NCI-H446 treated with DMSO at 0.1 percent for 48 hours (cell line): ENCODE measurements at places on chromosomes 16 and 17.
A peak's percentile ranks its signal among the peaks of the same experiment; 100 is the strongest.

DNA sequence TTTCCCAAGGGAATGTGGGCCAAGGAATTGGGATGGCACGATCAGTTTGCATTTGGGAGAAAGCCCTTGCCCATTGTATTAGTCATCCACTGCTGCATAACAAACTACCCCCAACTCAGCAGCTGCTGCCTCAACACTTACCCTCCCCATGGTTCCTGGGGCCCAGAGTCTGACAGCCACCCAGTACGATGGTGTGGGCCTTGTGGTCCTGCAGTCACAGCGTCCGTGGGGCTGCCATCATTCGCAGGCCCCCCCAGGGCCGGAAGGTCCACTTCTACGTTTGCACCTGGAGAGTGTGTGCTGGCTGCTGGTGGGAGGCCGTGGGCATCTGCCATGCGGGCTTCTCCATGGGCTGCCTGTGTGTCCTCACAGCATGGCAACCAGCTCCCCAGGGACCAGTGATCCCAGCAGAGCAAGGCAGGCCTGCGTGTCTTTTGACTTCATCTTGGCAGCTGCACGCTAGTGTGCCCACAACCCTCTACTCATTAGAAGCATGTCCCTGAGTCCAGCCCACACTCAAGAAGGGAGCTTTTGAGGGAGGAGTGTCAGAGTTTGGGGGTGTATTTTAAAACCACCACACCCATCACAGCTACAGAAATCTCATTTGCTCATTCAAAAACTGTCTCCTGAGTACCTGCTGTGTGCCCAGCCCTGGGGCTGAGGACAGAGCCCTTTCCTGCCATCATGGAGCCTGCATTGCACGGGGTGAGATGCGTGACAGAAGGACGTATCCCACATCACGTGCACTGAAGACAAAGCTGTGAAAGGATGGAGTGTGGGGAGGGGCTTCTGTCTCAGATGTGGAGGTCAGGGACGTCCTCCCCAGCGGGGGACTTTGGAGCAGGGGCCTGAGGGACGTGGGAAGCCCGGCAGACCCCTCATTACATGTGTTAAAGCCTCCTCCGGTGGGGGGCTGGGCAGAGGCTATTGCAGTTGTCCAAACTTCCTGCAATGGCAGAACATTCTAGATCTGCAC, 185.0 kb upstream of the ZNF469 start:
- DNase-seq: no peak

DNA sequence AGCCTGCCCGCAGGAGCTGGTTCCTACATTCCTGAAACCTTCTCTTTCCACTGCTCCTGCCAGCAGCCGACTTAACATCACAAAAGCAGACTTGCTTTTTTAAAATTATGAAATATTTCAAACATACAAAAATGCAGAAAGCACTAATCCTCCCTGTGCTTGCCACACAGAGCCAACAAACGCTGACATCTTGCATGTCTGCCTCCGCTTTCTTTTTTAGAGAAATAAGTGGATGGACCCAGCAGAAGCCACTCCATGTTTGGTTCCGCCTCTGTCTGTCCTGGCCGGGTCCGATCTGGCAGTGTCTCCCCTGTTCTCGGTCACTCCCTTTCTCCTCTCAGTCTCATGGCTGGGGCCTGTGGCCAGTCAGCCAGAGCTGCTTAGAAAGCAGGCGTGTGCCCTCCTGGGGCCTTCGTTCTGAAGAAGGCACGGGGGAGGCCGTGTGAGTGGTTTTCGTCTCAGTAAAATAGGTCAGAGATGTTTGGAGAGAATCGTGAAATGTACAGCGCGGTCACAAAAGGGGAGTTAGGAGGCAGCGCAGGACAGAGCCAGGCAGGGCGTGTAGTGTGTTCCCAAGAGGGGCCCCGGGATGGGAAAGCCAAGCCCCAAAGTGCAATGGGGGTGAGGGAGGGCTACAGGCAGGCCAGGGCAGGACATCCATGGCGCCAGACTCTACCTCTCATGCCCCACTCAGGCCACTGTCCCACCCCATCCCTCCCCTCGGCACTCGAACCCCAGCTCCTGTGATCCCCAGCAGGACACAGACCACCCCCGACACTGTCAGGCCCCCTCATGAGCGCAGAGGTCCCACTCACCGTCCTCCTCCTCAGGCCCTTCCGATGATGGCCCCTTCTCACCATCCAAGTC, 23.2 kb downstream of the MXRA7 start:
- no peak for DNase-seq

- DNase-seq: no peak
These were observed 364.1 kb downstream of the TOX3 start for GRCh38 chr16:52182840-52183239.

GRCh38 chr17:80790021-80790765, 201.4 kb upstream of the CHMP6 start:
- no peak for DNase-seq

- no peak for DNase-seq
These were observed 70.6 kb downstream of the IRF8 start for GRCh38 chr16:85969591-85969990.

- DNase-seq: no peak
These were observed 22.9 kb downstream of the VMP1 start for GRCh38 chr17:59730268-59730834.

DNA sequence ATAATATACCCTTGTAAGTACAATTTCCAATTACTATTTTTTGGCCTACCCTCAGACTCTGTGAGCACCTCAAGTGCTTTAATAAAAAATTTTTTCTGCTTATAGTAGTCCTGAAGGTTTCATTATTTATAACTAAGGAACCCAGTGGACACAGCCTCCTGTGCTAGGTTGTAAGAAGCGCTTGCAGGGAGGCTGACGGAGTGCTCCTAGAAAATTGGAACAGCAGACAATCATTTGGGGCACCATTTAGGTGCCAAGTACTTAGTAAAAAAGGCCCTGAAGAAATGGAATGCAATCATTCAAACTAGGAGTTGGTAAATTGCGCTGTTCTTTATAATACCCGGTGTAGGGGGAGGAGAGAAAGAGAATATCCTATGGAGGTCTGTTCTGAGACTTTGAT, 19.8 kb downstream of the CA10 start:
- DNase-seq: no peak

- DNase-seq: peak; percentile 35
These were observed at the start of gene BCAR1 for GRCh38 chr16:75251280-75252048. Gene BCAR1 (minus strand): TSS chr16:75251624. CDS start chr16:75251482, 142 bp downstream.

- DNase-seq: no peak
These were observed 46.7 kb downstream of the MYOCD start for GRCh38 chr17:12712415-12712814.

DNA sequence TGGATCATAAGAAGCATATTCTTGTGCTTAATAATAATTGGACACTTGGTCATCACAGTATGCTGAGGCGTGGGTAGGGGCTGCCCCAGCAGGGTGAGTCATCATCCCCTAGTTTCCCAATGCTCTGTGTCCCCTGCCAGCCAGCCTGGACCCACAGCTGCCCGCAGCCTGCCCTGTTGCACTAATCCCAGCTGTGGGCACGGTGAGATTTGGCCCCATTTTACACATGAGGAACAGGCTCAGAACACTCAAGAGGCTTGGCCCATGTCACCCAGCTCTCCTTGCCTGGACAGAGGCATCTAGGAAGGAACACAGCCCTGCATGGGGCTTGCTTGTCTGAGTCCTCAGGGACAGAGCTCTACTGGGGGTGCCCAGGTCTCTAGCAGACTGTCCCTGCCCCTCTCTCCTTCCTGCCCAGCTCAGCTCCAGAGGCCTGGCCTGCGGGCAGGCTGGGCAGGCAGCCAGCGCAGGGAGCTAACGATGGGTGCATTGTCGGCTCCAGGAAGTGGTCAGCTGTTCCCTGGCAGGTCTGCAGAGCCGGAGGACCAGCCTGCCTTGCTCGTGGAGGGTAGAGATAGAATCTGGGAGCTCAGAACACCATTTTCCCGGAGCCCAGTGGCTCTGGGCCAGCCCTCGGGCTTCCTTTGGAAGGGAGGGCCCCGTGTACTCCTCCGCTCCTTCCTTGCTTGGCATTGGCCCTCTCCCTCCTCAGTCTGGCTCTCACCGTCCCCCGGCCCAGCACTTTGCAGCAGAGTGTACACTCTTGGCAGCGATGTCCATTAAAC, 189.4 kb downstream of the RAB11FIP4 start:
- DNase-seq: peak; percentile 60

DNA sequence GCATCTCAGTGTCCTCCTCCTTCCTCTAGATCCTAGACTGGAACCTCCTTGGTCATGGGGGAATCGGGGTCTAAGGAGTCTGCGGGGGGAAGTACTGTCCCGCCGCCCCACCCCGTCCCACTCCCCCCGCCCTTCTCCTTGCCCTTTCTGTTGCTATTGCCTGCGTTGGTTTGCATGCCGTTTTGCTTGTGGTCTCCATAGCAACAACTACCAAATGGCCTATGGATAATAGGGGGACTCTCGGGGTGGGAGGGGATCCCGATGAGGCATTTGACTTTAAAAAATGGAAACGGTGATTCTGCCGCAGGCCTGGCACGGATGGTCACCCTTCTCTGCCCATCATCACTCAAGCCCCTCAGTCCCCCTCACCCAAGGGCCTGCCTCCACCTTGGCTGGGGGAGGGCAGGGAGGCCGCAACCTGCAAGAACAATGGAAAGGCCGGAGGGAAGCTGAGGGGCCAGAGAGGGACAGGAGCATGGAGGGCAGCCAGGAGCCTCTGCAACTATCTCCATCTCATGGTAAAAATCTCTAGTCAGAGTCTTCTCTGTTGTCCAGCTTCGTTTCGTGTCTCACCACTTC, 231.4 kb upstream of the TNRC6C start:
- no peak for DNase-seq

DNA sequence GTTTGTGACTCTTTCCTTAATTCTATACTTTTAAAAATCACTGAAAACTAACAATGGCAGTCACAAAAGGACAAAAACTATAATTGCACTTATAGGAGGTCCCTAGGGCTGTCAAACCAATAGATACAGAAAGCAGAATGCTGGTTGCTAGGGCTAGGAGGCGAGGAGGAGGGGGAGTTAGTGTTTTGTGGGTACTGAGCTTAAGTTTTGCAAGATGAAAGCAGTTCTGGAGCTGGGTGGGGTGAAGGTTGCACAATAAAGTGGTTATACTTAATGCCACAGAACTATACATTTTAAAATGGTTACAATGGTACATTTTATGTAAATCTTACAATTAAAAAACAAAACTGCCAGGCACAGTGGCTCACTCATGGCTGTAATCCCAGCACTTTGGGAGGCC, 27.3 kb downstream of the NUBP1 start:
- DNase-seq: no peak

GRCh38 chr16:1917665-1918350, 407 bp downstream of the HS3ST6 start:
- DNase-seq: no peak

- DNase-seq: no peak
These were observed 34.6 kb upstream of the TNRC6C start for GRCh38 chr17:77923776-77924513.

DNA sequence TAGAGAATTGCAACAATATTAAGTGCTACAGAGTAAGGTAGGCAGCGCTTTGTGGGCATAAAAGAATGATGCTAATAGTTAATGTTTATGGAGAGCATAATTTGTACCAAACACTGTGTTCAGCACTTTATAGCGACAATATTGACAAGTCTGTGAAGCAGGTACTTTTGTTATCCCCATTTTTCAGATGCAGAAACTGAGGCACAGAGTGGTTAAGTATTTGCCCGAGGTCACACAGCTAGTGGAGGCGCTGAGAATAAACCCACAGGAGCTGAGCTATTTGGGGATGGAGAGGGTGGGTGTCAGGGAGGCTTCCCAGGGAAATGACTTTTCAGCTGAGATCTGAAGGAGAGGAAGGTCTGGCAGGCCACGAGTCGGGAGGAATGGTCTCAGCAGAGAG, 39.4 kb downstream of the TMEM186 start:
- DNase-seq: no peak

DNA sequence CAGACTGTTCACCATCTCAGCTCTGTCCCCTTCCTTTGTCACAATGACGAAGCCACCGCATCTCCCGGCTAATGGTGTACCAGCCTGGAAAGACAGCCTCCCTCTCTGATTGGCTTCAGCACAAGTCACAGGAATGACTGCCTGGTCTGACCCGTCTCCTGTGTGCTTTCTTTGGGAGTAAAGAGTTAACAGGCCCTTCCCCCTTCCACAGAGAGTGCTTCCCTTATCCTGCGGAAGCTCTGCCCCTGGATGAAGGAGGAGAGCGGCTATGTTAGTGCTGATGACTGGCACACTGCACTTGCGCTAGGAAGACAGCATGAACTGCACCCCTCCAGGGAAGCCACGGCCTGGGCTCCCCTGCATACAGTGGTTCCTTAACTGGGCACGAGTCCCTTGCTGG, 11.3 kb downstream of the USB1 start:
- no peak for DNase-seq

DNA sequence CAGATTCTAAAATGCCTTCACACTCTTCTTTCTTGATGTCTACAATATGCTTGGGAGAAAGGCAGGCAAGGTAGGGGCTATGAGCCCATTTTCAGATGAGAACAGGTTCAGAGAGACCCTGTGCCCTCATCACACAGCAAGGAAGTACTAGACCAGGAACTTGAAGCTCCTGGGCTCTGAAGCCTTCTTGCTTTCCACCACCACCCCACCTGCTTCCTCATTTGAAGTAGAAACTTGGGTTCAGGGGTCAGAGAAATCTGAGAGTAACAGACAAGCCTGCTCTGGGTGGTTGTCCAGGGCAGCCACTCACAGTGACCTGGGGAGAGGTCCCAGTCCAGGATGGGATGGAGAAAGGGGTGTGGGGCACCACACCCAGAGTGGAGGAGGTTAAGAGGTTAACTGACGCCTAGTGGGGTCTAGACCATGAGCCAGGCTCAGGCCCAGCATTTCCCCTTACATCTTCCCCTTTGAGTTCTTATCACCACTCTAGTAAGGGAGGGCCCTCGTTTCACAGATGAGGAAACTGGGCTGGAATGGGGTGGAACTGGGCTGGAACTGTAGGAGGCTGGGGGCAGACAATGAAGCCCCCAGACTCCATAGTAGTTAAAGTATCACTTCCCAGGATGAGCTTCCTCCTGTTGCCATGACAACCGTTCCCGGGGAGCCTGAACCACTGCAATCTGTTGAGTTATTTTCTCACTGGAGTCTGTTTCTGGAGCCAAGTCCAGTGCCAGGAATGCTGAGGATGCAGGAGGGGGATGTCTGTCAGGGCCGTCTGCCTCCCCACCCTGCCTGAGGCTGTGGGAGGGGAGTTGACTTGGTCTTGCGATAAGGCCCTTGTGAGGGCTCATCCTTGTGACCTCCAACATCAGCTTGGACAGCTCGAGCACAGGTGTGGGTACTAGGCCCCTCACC, 16.2 kb upstream of the PHF12 start:
- DNase-seq: peak; percentile 62

DNA sequence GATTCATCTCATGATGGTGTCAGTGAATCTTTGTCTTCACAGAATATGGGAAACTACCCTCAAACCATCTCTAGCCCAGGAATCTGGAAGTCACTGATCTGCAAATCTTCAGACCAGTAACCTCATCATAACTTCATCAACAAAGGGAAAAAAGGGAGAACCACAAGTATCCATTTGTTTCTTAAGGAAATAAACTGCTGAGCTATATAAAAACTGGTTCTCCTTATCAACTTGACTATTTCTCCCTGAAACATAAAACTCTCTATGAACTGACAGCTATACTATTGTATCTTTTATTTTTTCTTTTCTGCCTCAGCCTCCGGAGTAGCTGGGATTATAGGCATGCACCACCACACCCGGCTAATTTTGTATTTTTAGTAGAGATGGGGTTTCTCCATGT, 39.3 kb downstream of the TRIM37 start:
- no peak for DNase-seq
